CD4-positive, alpha-beta T cell treated with Interleukin-12 subunit alpha and Interleukin-12 subunit beta, for 1 hour (primary cell): ENCODE measurements at places on chromosomes 7 and 10.
A peak's percentile ranks its signal among the peaks of the same experiment; 100 is the strongest.

DNA sequence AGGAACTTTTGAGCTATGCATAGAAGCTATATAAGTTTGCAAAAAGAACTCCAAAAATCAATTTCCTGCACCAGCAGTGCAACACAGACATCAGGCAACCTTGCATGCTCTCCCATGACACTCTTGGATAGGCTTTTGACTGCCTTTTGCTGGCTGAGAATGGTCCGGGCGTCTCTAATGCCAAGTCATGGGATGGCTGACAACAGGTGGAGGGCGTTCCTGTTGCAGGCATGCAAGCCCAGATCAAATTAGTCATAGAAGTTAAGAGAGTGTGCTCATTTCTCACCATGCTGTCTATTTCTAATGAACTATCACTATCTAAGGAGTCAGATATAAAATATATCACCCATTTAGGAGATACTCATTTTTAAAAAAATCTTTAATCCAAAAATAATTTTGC lies 8.4 kb downstream of the PLCE1 start:
- DNase-seq = no peak

DNA sequence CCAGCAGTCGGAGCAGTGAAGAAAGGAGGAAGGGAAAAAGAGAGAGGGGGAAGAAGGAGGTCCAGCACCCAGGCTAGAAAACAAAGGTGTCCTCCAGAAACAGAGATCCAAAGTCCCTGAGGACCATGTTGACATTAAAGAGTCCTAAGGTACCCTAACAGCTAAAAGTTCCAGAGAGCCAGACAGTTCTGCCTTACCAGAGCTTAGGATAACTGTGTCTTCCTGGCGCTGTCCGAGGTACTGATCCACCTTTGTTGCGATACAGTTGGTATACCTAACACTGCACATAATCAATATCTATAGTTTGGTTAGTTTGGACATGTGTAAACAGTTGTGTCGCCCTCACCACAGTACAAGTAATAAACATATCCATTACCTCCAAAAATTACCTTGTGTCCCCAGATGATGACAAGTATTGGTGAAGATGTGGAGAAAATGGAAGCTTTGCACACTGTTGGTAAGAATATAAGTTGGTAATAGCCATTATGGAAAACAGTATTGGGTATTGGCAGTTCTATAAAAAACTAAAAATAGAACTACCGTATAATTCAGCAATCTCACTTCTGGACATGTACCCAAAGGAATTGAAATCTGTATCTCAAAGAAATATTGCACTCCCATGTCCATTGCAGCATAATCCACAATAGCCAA lies 59.8 kb downstream of the GRID1 start:
- no peak for DNase-seq

DNA sequence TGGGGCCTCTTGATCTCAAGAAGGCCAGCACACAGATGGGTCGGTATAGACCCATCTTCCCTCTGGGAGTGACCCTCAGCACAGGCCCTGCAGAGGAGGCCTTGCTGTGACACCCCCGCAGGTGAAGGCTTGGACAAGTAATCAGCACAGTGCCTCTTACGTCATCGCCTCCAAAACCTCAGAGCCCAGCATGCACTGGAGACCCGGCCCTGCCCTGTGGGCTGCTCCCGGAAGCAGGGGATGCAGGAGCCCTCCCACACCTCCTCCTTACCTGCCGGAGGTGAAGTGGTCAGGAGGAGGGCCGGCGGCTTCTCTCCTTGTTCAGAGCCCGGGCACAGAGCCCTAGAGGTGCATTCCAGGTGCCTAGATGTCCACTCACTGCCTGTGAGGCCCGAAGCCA lies 121.4 kb downstream of the PAXIP1 start:
- DNase-seq = no peak

DNA sequence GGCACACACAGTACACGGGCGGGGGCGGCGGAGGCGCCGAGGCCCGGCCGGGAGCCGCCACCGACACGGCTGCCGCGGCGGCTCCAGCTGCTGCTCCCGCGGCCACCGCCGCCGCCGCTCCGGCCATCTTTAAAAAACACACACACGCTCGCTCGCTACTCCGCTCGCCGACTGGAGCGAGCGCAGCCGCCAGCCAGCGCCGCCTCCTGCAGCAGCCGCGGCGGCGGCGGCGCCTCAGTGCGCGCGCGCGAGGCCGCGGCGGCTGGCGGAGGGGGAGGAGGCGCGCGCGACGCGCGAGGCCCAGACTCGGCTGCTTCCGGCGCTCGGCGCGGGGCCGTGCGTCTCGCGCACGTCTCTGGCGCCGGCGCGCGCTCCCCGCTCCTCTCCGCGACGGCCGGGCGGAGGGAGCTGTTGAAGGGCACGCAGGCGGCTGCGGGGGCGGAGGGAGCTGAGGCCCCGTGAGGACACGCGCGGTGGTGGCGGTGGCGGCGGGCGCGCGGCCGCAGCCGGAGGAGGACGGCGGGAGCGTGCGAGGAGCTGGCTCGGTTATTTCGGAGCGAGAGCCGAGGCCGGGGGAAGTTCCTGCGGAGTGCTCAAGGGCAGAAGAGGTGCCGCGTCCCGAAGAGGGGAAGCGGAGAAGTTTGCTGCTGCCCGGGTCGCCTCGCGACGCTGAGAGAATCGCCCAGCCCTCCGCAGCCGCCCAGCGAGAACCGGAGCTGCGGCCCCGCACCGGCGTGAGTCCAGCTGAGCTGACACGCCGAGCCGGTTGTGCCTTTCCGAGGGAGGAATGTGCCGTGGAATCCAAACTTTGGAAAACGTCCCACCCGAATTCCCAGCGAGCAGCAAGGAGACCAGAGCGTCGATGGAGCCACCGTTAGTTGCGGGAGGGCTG lies at the start of gene KDM7A:
KDM7A (minus strand) TSS at position 173 of the 892 bp plus-strand sequence; CDS start at position 127, 46 bp downstream.
- DNase-seq = peak; percentile 93

GRCh38 chr7:121202834-121203233 lies 126.0 kb upstream of the WNT16 start:
- DNase-seq = no peak

DNA sequence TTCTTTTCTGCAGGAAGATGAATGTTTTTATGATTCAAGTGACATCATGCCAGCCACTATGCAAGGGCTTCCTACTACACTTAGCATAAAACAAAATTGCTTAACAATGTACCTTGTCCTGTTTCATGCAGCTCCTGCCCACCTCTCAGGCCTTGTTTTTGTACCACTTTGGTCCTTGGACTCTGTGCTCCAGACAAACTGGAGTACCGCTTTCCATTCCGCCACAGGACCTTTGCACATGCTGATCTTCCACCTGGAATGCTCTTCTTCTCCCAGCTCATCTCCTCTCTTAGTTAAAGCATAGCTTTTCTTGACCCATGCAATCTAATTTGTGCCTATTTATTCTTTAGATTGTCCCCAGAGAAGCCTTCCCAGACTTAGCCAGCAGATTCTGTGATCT lies 77.5 kb upstream of the STK17A start:
- DNase-seq = no peak

GRCh38 chr10:11901833-11902475 lies 78.8 kb downstream of the PROSER2 start:
- DNase-seq = no peak

- no peak for DNase-seq
Measured at GRCh38 chr7:155323001-155323638, 25.4 kb downstream of the INSIG1 start.

GRCh38 chr10:7261351-7261750 lies 149.5 kb downstream of the SFMBT2 start:
- DNase-seq = no peak

GRCh38 chr10:29369419-29369818 lies 80.5 kb downstream of the LYZL1 start:
- DNase-seq = no peak

- no peak for DNase-seq
Measured at GRCh38 chr7:87498893-87499292, 23.4 kb upstream of the ABCB4 start.

GRCh38 chr7:52030722-52031121 lies 714.1 kb upstream of the COBL start:
- DNase-seq = no peak

GRCh38 chr7:90727412-90727811 lies 131.3 kb downstream of the CDK14 start:
- DNase-seq = no peak
